ENCODE measurements at places on chromosomes 2 and 18. TPM values are rescaled to one million over a fixed set of nuclear protein-coding genes. Genes with fewer than 3 reads are reported as not detected.

GRCh38 chr2:12173271-12173942, 427.0 kb downstream of the LPIN1 start:
- H3K36me3 ChIP-seq = no peaks in the 10 kb centered on the region
- peaks cover 40% of the 10 kb centered on the region for H3K4me1 ChIP-seq
- no peaks in the 10 kb centered on the region for H3K27me3 ChIP-seq
- H3K27ac ChIP-seq = no peak overlapping the region
- DNase-seq = no peak

DNA sequence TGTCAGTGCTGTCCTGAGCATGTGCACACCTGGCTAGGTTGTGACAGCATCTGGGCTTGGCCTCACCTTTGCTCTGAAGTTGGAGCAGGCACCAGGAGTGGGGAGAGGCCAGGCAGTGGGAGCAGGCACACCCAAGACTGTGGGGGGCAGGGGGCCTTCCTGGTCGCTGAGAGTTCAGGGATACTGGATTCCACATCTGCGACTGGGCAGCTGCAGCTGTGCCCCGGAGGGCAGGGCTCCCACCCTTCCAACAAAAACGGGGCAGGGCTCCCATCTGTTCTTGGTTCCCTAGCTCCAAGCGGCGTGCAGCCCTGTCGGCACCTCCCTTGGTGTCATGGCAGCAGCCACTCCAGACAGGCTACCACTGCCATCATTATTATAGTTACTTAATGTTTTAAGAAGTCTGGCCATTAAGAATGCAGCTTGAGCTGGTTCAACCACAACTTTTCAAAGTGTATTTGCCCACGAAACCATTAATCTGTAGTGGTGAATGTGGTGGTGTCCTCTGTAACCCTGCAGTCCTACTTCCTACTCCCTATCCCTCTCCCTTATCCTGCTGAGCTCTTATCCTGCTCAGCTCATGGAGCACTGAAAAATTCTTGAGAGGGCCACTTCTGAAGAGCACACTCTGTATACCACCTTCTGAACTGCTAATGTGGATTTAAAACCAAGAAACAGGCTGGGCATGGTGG, 48.0 kb upstream of the RAB1A start:
- no peak overlapping the region for H3K4me3 ChIP-seq
- H3K27me3 ChIP-seq = no peaks in the 10 kb centered on the region
- no peak overlapping the region for H3K27ac ChIP-seq
- no peaks in the 10 kb centered on the region for H3K4me1 ChIP-seq
- no peak for DNase-seq
- H3K36me3 ChIP-seq = no peaks in the 10 kb centered on the region

DNA sequence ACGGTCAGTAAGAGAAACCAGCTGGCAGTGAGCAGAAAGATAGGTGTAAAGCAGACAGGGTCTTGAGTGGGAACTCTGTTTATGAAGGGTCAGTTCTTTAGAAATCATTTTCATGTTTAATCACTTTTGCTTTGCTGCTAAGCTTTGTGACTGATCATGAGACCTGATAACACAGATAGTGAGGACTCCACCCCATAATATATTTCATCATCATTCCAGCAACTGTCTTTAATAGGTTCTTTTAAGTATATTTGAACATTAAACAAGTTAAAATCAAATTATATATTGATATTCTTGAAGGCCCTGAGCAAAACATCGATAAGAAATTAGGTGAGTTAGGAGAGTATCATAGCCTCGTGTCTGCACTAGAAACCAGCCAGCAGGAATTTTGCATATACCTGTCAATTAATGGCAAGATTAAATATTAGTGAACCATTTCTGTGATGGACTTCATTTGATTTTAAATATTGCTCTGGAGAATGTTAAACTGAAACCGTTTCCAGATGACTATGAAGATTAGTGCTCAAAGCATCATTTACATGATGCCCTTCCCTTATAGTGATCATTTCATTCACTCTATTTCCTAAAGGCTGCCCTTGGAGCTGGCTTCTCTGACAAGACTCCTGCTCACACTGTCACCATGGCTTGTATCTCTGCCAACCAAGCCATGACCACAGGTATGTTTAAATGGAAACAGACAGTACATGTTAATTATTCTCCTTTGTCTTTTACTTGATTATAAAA, 31.9 kb downstream of the HADHB start:
- no peaks in the 10 kb centered on the region for H3K27me3 ChIP-seq
- H3K4me1 ChIP-seq = peaks cover 33% of the 10 kb centered on the region

DNA sequence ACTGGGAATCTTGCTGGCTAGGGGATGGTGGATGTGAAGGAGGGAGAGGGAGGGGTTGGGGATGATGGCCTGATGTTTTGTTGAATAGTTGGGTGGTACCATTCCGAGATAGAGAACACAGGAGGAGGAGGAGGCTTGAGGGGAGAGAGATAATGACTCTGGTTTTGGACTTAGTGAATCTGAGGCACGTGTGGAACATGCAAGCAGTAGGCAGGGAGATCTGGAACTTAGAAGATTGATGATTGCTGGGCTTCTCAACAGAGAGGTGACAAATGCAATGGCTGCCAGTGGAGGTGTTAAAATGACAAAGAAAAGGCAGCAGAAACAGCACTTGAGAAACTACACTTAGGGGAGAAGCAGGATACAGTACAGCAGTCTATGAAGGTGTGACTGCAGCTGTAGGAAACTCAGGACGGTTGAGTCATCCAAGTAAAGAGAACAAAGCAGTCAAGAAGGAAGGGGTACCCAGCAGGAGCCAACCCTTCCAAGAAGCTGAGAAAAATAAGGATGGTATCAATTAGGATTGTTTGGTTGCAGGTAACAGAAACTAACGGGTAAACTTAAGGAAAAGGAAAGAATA, 221.4 kb upstream of the FBXO11 start:
- no peak overlapping the region for H3K4me3 ChIP-seq
- H3K36me3 ChIP-seq = no peaks in the 10 kb centered on the region
- H3K4me1 ChIP-seq = no peaks in the 10 kb centered on the region
- no peak overlapping the region for H3K27ac ChIP-seq

DNA sequence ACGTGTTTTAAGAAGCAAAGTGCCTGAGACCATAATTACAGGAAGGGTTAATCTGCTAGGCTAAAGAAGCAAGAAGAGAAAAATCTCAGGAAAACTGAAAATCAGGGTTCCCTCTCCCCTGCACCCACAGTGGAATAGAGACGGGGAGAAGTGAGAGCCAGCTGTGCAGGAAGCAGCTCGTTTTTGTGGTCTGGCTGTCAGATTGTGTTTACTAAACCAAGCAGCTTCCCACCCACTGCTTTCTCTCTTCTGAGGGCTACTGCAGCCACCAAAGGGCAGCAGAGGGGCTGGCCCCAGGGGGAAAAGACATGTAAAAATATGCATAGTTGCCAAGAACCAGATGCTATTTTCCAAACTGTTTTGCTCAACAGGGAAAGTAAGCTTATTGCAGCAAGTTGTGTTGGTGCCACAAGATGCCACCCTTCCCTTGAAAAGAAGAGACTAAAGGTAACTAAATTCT, 72.6 kb upstream of the THUMPD2 start:
- H3K27ac ChIP-seq = no peak overlapping the region
- peaks cover 7% of the 10 kb centered on the region for H3K4me1 ChIP-seq
- no peaks in the 10 kb centered on the region for H3K27me3 ChIP-seq
- no peak for DNase-seq
- H3K4me3 ChIP-seq = no peak overlapping the region
- no peaks in the 10 kb centered on the region for H3K36me3 ChIP-seq

The TAF4B gene
- 5.7 TPM for total RNA-seq

All from psoas muscle (tissue), 8 donors.